ENCODE measurements at places on chromosomes 13 and 19.

DNA sequence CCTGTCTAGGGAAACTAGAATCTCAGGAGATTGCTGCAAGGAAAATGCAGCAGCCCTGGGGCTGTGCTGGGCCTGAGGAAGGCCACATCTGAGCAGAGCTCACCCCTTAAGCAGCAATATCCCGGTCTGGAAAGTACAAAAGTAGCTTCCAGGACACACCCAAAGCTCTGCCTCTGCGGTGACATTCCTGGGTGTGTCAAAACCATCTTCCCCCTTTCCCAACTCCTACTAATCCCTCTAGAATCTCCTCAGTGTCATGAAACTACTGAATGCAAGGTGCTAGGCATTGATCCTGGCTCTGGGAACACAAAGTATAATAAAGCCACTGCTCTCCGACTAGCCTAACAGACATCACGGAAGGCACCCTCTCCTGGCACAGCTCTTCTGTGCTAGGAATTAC, 5.0 kb downstream of the PBX4 start:
- DNase-seq = no peak

DNA sequence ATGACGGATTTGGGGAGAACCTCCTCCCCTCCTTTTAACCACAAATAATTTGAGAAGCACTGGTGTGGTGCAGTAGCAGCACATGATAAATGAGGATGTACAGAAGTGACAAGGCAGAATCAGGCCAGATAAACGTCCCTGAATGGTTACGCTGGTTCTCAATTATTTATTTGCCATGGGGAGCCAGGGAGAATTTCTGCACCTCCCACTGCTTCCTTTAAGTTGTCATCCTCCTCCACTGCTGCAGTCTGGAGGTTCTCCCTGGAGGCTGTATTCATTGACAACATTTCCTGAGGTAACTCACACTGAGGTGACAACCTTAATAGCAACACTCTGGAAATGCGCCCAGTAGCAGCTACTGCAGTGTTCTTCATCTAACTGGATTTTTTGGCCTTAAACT, 308.9 kb upstream of the SLITRK1 start:
- no peak for DNase-seq

GRCh38 chr13:25819856-25820530, 231.8 kb downstream of the SHISA2 start:
- DNase-seq = no peak

- DNase-seq = no peak
These were observed 16.6 kb upstream of the RCBTB1 start for GRCh38 chr13:49602005-49602404.

DNA sequence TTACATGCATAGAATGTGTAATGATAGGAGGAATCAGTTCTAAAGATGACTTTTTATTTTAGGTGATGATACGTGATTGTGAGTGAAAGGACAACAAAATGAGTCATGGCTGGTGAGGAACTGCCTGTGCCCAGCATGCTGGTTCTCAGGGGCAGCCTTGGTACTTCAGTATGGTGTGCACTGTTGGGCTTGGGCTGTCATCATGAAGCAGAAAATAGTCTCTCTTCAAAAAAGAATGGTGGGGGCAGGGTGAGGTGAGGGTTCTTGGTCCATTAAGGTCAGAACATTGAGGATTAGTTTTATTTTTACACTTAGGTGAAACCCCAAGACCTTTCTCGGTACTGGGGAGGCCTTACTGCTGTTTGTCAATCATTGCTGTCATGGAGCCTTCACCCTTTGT, 309.5 kb downstream of the MTUS2 start:
- no peak for DNase-seq

- peak; percentile 63 for DNase-seq
These were observed 14.1 kb downstream of the KLF2 start for GRCh38 chr19:16338470-16339360.

DNA sequence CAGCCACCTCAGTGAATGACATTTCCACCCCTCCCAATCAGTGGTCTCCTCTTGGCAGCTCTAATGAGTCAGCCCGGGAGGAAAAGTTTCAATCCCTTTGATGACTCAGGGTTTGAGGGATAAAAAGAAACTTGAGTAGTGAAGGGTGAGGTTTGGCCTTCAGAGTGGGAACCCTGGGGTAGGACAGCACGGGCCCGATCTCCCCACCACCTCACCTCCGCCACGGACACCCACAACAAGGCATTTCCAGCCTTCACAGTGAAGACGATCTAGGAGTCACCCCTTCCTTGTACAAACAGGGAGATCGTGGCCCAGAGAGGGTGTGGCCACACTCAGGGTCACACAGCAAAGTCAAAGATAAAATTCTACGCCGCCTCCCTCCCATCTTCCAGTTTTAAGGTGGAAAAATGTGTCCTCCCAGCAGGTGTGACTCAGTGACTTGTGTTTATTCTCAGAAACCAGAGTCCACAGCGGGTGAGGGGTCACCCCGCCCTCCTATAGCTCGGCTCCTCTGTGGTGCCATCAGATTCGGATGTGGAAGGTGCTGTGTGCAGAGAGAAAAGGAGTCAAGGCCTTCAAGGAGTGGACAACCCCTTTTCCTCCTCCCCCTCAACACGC, 12.3 kb downstream of the CIB3 start:
- DNase-seq = no peak

DNA sequence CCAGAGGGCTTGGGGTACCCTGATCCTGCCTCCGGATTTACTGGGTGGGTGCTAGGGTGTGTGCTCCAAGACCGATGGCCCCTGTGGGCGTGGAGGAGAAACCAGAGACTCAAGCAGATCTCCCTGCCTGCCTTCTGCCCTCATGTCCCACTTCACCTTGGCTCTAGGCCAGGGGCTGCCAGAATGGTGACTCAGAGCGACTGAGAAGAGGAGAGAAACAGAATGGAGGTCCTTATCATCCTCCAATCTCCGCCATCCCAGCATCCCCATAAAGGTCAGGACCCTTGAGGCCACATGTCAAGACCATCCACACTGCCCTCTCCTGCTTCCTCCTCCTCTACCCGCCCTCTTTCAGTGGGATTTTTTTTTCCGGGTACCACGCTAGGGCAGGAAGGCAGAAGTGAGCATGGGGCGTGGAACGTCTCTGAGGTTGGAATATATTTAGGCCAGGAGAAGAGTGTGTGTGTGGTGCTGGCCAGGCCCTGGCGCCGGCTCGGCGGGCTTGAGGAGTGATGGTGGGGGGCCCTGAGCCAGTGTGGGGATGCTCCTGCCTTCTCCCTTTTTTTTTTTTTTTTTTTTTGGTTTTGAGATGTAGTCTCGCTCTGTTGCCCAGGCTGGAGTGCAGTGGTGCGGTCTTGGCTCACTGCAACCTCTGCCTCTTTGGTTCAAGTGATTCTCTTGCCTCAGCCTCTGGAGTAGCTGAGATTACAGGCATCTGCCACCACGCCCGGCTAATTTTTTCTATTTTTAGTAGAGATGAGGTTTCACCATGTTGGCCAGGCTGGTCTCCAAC, 22.3 kb downstream of the IER2 start:
- DNase-seq = no peak

GRCh38 chr13:63184693-63185092, 1769.0 kb upstream of the PCDH20 start:
- DNase-seq = no peak

DNA sequence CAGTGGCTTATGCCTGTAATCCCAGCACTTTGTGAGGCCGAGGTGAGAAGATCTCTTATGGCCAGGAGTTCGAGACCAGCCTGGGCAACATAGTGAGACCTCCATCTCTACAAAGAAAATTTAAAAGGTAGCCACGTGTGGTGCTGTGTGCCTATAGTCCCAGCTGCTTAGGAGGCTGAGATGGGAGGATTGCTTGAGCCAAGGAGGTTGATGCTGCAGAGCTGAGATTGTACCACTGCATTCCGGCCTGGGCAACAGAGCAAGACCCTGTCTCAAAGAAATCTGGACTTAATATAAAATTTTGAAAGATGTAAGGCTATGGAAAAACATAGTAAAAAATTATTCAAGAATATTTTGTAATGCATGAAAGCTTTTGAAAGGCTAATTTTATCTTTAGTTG, 65.3 kb upstream of the RNF113B start:
- no peak for DNase-seq

DNA sequence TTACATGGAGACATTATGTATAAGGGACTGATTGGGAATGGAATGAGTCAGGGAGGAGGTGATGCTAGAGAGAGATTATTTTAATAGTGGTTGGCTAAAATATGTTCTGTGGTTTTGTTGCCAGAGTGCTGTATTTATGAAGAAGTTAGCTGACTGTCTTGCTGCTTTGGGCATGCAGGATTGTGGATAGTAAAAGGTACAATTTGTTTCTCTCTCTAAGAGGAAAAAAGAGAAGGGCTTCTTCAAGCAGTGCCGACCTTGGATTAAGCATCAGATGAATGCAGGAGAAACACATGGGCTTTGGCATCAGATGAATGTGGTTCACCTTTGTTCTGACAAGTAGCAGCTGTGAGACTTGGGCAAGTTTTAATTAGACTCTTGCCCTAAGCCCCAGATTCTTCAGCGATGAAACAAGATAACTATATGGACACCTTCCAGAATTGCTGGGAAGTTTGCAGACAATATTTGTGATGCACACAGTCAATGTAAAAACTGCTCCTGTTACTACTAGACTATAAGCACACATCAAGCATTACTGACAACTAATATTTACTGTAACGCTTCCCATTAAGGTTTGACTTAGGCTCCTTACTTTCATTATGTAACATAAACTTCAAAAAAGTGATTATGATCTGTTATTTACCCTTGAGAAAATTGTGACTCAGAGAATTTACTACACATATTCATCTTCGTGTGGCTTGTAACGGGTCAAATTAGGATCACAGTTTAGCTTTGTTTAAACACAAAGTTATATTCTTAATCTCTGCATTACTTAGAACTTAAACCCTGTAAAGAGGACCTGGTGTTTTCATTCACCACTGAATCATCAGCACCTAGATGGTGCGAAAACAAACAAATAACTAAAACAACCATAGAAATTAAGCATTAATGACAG, 824.0 kb downstream of the PCDH9 start:
- no peak for DNase-seq

Data from stimulated activated CD4-positive, alpha-beta T cell treated with anti-CD3 and anti-CD28 coated beads, Interleukin-1b, Interleukin-23, amount 100 ng/mL, for 24 hours (primary cell).